ENCODE measurements at places on chromosomes 2 and 18.

DNA sequence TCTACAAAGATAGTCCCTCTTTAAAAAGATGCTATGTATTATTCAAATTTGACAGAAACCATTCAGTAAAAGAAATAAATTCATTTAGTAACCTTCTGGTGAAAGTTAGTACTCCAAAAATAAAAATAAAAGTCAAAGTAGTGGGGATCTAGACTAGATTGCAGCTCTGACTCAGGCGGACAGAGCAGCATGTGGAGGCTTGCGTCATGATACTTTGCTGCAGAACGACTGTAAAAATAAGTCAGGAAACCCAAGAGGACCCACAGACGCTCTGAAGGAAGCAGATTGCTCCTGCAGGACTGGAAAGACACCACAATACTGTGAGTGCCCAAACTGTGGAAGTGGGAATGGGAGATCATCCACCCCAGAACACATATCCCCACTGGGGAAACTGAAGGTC, 301.9 kb downstream of the RIT2 start:
- DNase-seq: no peak

GRCh38 chr2:17573085-17573803, 32.7 kb downstream of the VSNL1 start:
- no peak for DNase-seq

DNA sequence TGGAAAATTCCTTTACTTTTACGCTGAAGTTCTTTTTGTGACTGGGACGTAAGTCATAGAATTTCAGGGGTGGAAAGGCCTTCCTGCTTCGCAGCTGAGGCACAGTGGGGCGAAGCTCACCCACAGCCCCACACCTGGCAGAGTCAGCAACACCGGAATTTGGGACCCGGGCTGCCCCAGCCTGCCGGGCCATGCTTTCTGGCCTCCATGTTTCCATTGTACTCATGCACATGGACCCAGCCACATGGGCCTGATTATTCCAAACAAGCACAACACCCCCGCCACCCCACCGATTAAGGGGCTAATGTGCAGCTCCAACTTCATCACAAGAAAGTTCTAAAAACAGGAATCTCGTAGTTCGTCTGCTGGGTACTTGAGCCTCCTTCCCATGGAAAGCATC, 82.5 kb downstream of the CABLES1 start:
- DNase-seq: no peak

- no peak for DNase-seq
These were observed 39.2 kb downstream of the SCN1A start for GRCh38 chr2:166088634-166089033.

DNA sequence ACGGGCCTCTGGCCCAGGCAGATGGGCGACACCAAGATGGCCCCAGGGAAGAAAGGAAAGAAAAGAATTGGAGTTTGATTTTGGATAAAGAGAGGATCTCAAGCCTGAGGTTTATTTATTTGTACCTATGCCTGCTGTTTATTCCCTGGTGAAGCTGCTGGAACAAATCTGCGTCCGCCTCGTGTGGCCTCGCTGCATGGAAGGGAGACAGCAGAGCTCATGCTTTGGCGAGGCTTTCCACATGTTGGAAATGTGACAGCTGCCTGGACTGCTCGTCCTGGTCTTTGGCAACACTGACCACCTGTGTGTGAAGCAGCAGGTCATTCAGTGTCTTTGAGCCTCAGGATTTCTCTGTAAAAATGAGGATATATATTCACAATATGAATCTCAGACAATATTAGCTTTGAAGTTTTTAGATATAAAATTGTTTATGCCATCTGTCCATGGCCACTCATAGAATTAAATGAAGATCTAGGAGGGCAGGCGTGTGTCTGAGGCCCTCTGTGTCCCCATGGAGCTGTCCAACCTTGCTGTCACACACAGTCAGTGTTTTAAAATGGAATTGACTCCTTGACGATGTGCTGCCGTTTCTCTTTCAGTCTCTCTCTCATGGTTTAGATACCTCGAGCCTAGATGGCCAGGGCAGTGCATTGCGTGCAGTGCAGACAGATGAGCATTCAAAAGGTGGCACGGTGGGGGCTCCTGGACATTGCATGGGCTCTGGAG, 94.3 kb downstream of the SOCS6 start:
- no peak for DNase-seq

DNA sequence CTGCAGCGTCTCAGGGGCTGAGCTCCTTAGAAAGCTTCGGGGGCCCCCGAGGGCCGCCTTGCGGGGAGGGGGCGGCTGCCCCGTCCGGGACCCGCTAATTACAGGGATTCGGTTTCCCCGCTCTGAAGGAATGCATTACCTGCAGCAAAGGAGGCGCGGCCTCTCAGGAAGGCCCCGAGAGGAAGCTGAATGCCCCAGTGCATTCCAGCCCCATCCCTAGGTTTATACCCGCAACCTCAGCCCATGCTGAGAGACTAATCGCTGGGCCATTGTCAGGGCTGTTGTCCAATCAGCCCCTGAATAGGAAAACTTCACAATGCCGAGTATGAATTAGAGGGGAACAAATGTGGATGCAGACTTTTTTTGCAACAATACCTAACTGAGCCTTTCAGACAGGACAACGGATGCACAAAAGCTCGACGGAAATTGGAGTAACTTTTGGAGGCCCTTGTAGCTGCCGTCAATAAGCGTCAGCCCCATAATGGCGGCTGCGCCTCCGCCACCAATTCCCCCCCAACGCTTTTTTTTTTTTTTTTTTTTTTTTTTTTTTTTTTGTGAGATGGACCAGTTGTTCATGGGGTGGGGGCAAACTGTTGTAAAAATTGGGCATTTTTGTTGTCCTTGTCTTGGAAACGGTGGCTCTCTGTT, 138.6 kb upstream of the SIX3 start:
- no peak for DNase-seq

DNA sequence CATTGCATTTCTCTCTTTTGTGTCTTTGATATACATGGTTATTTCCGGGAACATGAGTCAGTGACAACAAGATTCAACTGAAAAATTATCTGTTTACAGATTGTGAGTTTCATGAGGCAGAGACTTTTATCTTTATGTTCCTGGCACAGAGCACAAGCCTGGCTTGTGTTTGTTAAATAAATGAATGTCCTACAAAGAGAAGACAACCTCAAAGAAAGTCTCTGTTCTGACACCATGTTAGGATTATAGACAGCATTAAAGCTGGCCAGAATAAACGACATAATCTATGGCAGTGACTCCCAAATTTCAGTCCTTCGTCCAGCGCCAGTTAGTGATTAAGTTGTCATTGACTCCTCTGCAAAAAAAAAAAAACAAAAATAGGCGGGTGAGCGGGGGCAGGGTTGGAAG, 97.4 kb upstream of the DNAJC10 start:
- no peak for DNase-seq

DNA sequence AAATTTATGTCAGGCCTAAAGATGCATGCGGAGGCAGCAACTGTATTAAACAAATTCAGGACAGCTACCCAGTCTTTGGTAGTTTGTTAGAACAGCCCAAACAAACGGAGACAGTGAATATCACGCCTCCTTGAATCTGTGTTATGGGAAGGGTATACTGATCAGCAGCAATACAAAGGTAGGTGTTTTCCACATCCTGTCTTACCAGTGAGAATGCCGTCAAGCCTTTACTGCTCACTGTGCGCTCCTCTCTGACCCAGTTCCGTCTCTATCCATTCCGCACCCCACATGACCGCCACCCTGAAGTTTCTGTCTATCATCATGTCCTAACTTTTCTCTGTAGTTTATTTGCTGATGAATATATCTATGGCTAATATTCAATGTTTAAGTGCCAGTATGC, 473.3 kb downstream of the LPIN1 start:
- no peak for DNase-seq

- no peak for DNase-seq
These were observed 66.8 kb upstream of the ASAP2 start for GRCh38 chr2:9139491-9140443.

GRCh38 chr2:179454443-179455171, 190.0 kb upstream of the SESTD1 start:
- DNase-seq: no peak

DNA sequence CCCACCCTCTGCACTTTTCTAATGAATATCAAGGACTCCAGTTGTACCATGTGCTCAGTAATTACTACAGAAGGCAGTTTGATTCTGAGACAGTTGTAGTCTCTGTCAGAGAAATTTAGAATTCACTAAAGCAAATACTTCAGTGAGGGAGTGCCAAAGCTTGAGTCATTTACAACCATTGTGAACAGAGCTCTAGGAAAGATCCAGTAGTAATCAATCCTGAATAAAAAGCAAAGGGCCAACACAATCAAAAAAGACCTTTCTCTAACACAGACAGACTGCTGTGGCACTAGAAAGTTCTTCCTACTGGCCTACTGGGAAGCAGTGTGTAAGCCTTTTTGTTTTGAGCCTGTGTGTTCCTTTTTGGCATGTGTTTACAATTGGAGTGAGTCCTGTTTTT, 135.6 kb upstream of the UNC80 start:
- DNase-seq: no peak

DNA sequence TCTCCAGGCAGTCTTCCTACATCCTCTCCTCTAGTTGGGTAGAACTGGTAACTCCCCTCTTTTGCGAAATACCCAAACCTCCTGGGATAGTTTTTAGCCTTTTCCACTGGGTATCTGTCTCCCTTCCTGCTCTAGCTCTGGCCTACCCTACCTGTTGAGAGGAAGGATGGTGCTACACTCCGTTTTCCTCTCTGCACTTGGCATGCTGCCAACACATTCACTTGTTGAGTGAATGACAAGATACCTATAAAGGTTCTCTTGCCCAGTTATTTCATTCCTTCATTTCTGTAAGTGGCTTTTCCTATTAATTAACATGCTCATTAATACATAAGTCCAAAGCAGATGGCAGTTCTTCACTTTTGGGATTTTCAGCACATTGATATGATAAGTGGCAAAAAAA, 293.8 kb downstream of the CNTNAP5 start:
- DNase-seq: no peak

- DNase-seq: no peak
These were observed 437.4 kb downstream of the EPHA4 start for GRCh38 chr2:221134718-221135117.

GRCh38 chr2:52117299-52117698, 1085.4 kb upstream of the NRXN1 start:
- DNase-seq: no peak

GRCh38 chr2:155747531-155747930, 585.0 kb downstream of the NR4A2 start:
- DNase-seq: no peak

DNA sequence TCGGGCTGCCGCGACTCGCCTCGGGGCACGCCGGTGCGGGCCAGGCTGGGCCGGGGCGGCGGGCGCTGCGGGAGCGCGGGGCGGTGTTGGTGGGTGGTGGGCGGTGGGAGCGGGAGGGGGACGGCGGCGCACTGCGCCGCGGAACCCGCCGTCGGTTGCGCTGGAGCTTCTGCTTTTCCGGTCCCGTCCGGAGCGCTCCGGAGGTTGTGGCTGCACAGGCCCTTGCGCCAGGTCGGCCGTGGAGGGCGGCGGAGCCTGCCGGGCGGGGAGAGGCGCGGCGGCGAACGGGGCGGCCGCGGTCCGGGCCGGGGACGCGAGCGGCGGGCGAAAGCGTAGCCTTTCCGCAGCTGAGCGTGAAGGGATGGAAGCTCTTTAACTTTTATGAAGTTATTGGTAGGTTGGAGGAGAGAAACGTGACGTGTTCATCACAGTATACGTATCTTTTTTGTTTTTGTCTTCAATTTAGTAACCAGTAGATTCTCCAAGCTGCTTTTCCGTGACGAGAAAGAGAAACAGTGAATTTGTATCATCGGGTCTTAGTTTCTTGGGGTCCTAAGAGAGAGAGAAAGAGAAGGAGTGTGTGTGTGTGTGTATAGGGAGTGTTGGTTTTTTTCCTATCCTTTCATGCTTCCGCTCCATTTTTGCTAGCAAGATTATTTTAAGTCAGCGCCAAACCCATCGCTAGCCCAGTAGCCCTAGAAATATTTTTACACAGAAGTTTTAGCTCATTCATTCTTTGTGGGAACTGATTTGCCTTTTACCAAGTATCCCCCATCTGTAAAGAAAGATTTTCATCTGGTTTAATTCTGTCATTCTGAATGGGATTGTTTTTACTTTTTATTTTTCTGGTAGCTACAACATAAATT, 535 bp downstream of the ATG4B start:
- no peak for DNase-seq

- DNase-seq: no peak
These were observed 229.8 kb downstream of the PIK3C3 start for GRCh38 chr18:42184685-42185477.

DNA sequence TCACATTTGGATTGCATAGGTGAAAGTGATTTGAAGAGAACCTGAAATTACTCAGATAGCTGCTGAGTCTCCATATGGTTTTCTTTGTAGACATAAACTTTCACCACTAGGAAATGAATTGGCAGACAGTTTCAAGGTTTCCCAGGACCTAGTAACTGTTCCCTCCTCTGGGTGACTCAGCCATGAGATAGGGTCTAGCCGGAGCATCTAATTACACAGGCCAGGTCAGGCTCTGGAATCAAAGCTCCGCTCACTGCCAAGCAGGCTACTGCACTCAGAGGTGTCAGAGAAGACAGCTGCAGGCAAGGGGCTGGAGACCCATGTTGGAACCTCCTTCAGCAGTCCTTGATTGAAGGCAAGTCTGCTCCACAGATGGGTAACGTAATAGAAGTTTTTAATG, 429.2 kb downstream of the TNS1 start:
- no peak for DNase-seq

- DNase-seq: no peak
These were observed 138.5 kb downstream of the MEIS1 start for GRCh38 chr2:66573416-66573815.

- no peak for DNase-seq
These were observed 65.8 kb upstream of the CABLES1 start for GRCh38 chr18:23069481-23069880.

DNA sequence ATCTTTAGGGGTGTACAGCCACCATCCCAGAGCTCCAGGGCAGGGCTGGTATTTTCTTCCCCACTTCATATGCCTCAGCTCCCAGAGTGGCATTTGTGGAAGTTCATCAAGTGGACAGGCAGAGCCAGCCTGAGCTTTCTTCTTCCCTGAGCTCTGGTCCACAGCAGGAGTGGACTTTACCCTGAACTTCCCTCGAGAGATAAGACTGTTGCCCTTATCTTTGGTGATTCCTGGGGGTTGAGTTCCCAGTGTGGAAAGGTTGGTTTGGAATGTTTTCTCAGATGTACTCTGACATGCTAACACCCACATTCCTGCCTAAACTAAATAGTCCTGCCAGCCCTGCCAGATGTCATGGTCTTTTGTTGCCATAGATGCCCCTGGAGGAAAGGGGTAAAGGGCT, 62.0 kb upstream of the LGALSL start:
- DNase-seq: no peak

- no peak for DNase-seq
These were observed 84.6 kb downstream of the THADA start for GRCh38 chr2:43511199-43511598.

GRCh38 chr2:207035875-207036274, 96.6 kb downstream of the CPO start:
- DNase-seq: no peak

DNA sequence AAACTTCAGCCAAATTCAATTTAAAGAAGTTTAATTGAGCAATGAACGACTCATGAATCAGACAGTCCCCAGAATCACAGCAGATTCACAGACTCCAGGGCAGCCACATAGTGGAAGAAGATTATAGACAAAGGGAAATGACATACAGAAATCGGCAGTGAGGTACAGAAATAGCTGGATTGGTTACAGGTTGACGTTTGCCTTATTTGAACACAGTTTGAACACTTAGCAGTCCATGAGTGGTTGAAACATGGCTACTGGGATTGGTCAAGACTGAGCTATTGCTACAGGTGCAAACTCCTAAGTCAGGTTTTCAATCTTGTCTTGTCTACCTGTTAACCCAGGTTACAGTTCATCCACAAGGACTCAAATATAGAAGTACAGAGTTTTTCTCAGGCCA, 169.6 kb downstream of the DLGAP1 start:
- no peak for DNase-seq

GRCh38 chr2:136031711-136032110, 46.3 kb upstream of the DARS1 start:
- DNase-seq: no peak

All from activated CD4-positive, CD25-positive, alpha-beta regulatory T cell (primary cell).